ENCODE measurements at places on chromosomes 6 and 20.

DNA sequence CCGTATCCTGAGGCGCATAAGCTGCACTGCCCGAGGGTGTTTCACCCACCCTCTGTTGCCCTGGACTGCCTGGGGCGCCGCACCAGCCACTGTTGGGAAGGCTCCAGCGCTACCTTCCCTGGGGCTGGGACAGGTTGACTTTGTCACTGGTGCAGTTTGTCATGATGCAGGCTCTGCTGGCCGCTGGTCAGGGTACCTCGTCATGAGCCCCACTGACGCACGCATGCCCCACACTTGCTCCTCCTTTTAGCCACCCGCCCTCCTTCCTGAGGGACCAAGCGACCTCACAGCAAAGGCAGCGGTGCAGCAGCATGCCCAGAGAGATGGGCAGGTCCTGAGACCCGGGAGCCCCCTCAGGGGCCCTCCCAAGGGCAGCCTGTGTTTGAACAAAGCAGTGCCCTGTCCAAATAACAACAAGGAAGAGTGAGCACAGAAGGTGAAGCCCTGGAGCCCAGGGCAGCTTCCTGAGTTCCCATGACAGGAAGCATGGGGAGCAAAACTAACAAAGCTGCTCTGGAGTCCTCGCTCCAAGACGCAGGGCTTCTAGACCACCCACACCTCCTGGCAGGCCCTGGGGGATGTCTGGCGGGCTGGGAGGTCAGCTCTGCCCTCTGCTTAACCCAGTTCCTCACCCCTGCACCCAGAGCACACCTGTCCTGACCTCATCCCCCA, 50.1 kb upstream of the SMOC2 start:
- no peak for DNase-seq

DNA sequence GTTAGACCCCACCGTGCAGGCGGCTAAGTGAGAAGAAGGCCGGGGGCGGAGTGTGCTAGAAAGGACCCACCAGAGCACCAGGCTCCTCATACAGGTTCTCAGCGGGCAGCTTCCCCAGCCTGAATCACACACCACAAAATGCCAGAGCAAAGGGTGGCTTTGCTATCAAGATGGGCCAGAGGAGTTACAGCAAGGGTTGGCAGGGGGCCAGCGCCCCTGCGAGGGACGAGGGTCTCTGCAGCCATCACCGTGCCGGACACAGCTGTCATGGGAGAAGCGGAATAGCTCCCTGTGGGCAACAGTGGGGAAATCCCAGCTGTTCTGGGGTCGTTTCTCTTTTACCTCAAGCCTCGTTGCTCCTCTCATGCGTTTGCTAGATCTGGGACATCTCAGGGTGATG, 206.3 kb downstream of the SMOC2 start:
- no peak for DNase-seq

GRCh38 chr6:166504100-166504499, 82.4 kb downstream of the RAMACL start:
- no peak for DNase-seq

DNA sequence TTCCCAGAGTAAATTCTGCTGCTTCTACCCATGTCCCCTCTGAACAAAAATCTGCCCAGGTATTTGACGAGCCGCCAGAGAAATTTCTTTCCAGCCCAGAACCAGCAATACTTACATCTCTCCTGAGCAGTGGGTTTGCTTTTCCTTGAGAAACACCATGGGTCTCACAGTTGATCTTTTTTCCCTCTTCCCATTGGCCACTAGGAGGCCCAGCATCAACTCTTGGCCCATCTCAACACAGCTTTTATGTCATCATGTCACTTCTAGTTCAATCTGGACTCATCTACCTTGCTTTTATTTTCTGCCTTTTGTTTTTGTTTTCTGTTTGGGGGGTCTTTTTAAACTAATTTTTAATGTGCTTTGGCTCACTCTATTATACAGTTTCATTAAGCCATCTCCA, 18.8 kb downstream of the MAFB start:
- DNase-seq = no peak

GRCh38 chr6:148242180-148242579, 100.5 kb upstream of the SASH1 start:
- no peak for DNase-seq

- no peak for DNase-seq
Observed at GRCh38 chr6:85436411-85436810, 13.5 kb upstream of the NT5E start.

DNA sequence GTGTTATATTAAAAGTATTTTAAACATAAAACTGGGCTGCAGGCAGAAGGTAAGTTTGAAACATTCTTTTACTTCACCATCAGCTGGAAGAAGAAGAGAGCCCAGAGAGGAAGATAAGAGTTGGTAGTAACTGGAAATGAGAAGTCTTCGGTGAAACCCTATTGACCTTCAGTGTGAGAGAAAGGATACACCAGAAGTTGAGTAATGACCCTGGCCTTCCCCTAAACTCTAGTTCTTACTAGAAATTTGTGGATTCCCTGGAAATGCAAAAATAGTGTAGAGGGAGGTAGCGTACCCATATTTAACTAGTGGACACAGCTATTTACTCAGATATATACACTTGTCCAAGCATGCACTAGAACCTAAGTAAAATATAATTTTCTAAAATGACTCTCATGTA, 8.0 kb upstream of the EPM2A start:
- DNase-seq = no peak

DNA sequence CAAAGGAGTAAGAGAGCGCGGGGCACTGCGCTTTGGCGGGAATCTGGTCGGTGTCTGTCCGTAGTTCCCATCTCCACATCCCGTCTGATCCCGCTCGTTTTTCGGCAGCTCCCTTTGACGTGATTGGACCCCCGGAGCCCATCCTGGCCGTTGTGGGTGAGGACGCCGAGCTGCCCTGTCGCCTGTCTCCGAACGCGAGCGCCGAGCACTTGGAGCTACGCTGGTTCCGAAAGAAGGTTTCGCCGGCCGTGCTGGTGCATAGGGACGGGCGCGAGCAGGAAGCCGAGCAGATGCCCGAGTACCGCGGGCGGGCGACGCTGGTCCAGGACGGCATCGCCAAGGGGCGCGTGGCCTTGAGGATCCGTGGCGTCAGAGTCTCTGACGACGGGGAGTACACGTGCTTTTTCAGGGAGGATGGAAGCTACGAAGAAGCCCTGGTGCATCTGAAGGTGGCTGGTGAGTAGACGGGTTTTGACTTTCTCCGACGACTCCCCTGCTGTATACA, 1.4 kb downstream of the BTN1A1 start:
- peak; percentile 54 for DNase-seq

- no peak for DNase-seq
Observed at GRCh38 chr6:12578751-12579150, 137.8 kb upstream of the PHACTR1 start.

GRCh38 chr6:19538096-19538495, 299.1 kb upstream of the ID4 start:
- DNase-seq = peak; percentile 33

Measured in H9 (cell line).